ENCODE measurements at places on chromosomes 7 and 10.

- DNase-seq: no peak
Measured at GRCh38 chr7:1318051-1318450, 85.4 kb downstream of the UNCX start.

DNA sequence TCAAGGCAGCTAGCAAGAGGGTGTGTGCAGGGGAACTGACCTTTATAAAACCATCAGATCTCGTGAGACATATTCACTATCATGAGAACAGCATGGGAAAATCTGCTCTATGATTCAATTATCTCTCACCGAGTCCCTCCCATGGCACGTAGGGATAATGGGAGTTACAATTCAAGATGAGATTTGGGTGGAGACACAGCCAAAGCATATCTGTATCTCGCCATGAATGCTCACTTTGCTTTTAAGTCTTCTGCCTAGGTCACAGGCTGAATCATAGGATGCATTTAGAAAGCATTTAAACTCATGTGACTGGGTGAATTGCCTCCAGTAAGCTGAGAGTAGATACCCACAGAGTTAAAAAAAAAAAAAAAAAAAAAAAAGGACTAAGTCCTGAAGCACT is 220.0 kb downstream of the AGMO start:
- DNase-seq: no peak

DNA sequence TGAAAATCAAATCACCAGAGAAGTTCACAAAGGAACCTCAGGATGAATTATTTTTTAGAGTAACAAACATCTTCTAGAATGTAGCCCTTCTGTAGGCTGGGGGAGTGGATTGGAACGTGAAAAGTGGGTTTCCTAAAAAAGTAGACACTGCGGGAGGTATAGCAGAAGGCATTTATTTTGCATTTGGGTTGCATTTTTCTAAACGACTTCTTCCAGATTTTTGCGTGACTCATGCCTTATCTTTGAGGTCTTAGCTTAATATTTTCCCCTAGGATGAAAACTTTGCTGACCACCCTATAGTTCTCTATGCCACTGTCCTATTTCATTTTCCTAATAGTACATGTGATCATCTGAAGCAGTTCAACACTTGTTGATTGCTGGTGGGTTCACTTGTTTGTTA is 112.7 kb upstream of the JCAD start:
- no peak for DNase-seq

GRCh38 chr10:21681156-21681555 is 147.1 kb downstream of the MLLT10 start:
- peak; percentile 84 for DNase-seq

DNA sequence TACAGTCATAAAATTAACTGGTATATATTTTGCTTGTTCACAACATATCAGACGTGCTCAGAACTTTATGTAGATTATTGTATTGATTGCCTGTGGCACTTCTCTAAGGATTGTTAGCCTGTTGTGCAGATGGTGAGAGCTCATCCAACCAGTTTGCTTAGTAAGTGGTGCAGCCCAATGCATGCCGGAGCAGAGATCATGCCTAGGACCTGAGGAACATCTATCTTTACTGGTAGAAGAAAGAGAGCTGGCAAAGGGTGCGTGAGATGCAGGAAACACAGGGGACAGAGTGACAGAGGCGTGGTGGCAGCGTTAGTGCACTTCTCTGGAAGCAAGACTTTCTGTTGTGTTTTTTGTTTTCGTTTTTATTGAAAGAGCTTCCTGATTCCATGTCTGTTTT is 35.9 kb downstream of the CCM2 start:
- peak; percentile 71 for DNase-seq

- DNase-seq: no peak
Measured at GRCh38 chr10:23172429-23173213, 19.5 kb upstream of the PTF1A start.

DNA sequence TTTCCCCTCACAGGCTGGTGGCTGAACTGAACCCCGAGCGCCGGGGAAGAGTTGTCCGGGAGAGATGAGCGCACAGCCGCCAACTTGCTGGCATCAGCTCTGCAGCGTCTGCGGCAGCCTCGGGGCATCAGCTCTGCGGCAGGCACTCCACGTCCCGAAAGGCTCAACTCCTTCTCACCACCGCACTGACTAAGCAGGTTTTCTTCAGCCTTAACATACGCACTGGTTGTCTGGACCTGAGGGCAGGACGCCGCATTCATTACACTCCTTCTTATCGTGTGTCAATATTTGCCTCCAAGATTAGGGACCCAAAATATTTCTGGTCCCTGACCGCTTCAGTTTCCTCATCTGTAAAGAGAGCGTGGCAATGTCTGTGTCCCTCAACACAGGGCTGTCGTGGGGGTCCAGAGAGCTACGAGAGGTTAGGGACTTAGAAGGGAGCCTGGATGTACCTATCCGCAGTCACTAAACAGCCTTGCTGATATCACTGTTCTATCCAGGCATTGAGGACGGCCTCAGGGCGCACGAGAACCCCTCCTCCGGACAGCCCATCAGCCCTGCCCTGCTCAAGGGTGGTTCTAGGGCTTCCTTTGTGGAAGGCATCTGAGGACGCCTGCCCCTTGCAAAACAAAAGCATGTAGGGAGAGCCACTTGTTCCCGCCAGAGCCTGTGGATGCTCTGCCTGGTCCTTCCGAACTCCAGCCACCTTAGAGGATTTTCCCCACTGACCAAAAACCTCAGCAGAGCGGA is 42.8 kb upstream of the FIGNL1 start:
- no peak for DNase-seq

GRCh38 chr7:157739650-157740049 is 402.8 kb downstream of the DNAJB6 start:
- DNase-seq: no peak

DNA sequence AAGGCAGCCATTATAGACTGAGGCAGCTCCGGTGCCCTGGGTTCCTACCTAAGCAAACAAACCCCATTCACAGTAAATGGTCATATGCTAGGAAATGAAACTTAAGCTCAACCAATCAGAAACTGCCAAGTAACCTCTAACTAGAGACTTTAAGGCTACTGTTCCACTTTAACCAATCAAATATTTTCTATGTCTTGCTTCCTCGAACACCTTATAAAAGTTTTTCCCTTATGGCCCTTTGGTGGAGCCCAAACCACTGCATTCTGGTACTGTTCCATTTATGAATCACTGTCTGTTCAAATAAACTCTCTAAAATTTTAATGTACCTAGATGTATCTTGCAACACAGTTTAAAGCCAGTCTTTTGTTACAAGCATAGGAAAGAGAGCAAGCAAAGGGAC is 361.1 kb downstream of the HGF start:
- no peak for DNase-seq

- DNase-seq: no peak
Measured at GRCh38 chr10:133400624-133401424, 6.9 kb downstream of the MTG1 start.

DNA sequence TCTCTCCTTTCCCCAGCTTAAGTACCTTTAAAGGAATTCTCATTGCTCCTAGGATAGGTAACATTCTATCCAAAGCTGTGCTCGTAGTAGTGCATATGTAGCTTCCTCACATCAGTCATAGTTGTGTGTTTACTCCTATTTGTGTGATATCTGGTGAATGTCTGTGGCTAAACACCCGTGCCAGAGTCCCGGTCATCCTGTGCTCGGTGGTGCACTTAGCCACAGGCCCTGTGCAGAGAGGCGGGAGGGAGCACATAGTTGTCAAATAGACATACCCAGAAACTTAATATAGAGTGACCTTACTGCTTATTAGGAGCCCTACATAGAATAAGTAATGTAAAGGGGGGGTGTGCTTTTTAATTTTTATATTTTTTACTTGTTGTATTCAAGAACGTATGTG is 76.6 kb downstream of the RBM33 start:
- DNase-seq: no peak

DNA sequence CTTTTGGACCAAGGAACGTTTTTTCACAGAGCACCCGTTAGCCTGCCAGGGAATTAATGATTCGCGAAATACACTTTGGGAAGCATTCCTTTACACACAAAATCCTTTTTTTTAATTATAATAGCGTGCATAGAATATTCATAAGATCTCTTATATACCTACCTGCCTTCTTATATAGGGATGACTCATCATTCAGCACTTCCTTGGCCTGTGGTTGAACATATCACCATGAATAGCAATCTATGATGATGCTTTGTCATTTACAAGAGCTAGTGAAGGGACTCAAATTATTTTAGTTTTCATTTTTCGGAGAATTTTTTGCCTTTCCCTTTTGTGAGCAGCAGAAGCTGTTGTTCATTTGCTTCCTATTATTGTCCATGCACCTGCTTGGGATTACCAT is 97.0 kb downstream of the CDH23 start:
- DNase-seq: peak; percentile 50

- DNase-seq: no peak
Measured at GRCh38 chr10:121171825-121172787, 320.9 kb downstream of the WDR11 start.

- DNase-seq: peak; percentile 52
Measured at GRCh38 chr10:98664329-98665042, 217.8 kb upstream of the HPS1 start.

GRCh38 chr10:62819141-62819920 is 3.2 kb upstream of the EGR2 start:
- peak; percentile 21 for DNase-seq

DNA sequence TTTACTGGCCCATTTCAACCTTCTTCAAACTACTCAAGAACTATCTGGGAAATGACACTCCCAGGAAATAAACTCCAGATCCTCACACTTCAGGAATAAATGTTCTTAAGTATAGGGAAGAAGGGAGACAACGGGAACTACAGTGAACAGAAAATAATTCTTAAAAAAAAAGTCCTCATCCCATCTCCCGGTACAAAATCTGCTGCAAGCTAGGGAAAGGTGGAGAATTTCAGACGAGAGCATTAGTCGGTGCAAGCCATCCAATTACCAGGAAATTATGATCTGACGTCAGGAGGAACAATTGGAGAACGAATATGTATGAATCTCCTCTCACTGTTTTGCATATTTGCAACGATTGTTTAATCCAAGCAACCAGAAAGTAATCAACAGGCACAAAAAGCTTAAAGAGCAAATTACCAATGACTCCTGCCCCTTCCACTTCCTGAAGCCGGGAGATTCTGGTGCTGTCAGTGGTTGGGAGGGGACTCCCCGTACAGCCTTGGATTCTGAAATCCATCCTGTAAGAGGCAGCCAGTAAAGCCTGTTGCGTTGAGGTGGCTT is 15.1 kb upstream of the GATA3 start:
- DNase-seq: no peak

GRCh38 chr7:106644999-106645398 is 16.0 kb downstream of the CCDC71L start:
- no peak for DNase-seq

DNA sequence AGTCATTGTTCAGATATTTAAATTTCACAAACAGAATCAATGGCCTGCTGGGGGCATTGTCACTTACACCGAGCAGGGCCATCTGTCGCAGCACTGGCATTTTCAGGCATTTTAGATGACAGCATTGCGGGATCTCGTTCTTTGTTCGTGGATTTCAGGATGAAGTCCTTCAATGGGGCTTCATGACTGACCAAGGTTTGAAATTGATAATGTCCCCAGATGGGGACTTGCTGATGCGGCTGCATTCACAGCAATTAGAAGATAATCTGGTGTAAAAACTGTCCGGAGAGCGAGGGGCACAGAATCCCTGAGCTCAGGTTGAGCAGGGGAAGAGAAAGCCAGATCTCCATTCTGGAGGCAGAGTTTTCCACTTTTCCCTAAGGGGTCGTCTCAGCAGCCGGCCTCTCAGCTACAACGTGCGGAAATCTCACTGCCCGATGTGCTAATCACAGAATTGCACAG is 1.9 kb upstream of the C7orf33 start:
- no peak for DNase-seq

DNA sequence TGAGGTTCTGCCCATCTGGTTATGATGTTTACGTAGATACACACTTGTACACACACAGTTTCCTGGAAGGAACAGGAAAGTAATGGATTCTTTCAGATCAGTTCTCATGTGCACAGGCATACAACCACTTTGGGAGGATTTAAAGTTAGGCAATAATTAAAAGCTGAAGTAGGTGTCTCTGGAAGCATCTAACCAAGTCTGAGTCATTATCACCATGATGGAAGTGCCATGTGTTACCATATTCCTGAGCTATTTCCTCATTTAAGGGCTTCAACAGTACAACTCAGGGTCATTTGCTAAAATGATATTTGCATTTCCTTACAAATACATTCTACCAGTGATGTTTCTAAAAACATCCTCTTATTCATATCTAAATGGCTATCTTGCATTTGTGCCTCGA is 41.4 kb upstream of the BET1 start:
- peak; percentile 24 for DNase-seq

- DNase-seq: no peak
Measured at GRCh38 chr10:72625276-72625607, 637 bp downstream of the MICU1 start.

DNA sequence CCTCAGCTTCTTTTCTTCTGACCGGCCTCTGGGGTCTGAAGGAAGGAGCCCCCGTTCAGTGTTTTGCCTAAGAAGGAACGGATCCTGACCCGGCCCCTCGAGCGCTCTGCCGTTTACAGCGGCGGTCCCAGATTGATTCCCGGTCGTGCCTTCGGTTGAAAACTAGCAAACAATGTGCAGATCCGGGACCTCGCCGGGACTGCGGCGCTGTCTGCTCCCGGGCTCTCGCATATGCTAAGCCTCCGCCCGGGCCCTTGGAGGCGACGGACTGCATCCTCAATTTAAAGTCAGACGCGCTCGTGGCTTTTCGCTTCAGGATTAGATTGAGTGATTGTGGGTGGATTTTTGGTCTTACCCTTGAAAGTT is 559 bp downstream of the DBF4 start:
- peak; percentile 71 for DNase-seq

GRCh38 chr7:120337308-120337907 is 64.4 kb downstream of the KCND2 start:
- peak; percentile 33 for DNase-seq

- no peak for DNase-seq
Measured at GRCh38 chr10:22222236-22223190, 4.7 kb upstream of the EBLN1 start.

- DNase-seq: no peak
Measured at GRCh38 chr7:2626498-2627117, 5.2 kb upstream of the TTYH3 start.

DNA sequence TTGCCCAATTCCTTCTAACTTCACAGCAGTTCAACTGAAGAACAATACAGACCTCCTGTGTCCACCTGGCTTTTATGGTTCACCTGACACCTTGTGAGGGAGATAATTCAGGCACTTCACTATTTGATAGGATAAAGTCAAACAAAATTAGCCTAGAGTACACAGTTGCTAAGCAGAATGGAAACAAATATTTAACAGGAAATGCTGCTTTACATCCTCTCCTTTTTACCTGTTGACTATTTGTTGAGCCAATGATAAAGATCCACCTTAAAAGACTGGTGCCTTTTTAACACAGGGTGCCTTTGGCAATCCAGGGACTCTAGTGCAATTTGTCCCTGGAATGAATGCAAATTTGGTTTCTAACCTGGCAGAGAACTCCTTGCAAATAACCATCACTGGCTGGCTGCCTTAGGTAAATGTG is 39.8 kb downstream of the ITPRID1 start:
- no peak for DNase-seq

DNA sequence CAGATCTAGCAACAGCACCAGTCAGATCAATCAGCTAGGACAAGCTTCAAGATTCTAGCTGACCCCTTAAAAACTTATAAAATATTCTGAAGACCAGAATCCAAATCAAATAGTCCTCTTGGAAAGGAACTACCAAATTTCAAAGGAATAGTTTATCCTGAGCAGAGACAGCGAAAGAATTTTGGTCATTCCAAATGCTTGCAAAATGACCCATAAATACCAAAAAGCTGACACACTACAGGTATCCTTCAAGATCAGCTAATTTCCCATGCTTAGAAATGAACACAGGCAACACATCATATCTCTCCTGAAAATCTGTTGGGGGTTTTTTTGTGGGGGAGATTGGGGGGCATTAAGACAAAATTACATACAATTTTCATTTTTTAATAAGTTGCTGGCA is 78.8 kb downstream of the PDSS1 start:
- DNase-seq: peak; percentile 55

- DNase-seq: peak; percentile 27
Measured at GRCh38 chr7:106239406-106239805, 45.4 kb downstream of the NAMPT start.
